T-helper 2 cell (primary cell): ENCODE measurements at places on chromosomes 16 and 17.
A peak's percentile ranks its signal among the peaks of the same experiment; 100 is the strongest.

DNA sequence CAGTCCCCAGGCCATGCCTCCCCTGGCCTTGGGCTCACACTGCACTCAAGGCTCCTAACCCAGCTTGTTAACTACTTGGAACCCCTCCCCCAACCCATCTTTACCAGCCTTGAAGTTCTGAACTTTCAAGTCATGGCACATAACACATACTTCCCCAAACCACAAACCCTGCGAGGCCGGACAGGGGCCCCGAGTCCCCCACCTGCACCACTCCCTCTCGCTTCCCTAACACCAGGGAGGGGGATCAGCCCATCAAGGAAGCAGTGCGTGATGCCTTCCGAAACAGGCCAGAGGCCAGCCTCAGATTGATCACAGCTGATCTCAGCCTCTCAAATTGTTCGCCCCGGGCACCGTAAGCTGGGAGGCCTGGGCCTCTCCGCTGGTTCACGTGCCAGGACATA lies 3.0 kb upstream of the NLRC3 start:
- no peak for DNase-seq

GRCh38 chr17:32917842-32918241 lies 10.1 kb upstream of the TMEM98 start:
- no peak for DNase-seq

GRCh38 chr17:15180121-15180561 lies 85.0 kb downstream of the PMP22 start:
- DNase-seq: no peak

DNA sequence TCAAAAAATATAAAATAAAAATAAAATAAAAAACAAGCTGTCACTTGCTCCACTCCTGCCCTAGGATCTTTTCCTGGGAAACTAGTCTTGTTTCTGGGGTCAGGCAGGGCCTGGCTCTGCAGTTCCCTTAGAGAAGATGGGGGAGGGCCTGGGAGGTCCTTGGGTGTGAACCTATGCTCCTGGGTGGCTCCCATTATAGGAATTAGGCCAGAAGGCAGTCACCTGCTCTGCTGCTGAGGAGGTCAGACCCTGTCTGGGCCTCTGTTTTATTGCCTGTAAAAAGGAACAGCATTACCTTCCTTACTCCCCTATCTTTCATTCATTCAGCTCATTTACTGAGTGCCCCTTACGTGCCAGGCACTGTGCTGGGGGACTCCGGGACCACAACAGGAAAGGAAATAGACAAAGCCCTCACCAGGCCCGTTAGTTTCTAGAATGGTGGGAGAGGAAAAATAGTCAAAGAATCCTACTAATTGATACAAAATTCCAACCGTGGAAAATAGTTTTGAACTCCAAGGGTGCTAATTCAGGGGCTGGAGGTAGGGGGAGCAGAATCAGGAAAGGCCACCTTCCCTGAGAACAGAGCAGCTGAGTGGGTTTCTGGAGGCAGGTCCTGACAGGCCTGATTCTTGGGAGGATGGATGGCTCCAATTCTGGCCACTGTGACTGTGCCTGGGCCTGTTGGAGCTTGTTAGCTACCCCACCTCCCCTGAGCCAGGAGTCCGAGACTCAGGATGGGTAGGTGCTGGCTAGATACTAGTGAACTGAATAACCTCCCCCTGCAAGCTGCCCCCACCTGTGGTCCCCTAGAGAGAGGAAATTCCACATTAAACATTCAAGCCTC lies 1.3 kb upstream of the SLC46A1 start:
- no peak for DNase-seq

GRCh38 chr16:73217654-73218053 lies 169.7 kb upstream of the ZFHX3 start:
- no peak for DNase-seq

GRCh38 chr16:54934481-54935265 lies 4.0 kb downstream of the IRX5 start:
- DNase-seq: no peak

DNA sequence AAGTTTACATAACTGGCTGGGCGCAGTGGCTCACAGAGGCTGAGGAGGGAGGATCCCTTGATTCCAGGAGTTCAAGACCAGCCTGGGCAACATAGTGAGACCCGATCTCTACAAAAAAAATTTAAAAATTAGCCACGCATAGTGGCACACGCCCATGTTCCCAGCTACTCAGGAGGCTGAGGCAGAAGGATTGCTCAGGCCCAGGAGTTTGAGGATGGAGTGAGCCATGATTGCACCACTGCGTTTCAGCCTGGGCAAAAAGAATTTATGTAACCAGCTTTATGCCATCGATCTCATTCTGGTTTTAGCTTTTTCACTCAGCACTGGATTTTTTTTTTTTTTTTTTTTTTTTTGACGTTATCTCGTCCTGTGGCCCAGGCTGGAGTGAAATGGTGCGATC lies 9.1 kb upstream of the CD300E start:
- no peak for DNase-seq

- DNase-seq: peak; percentile 73
These were observed at the start of gene PRR29 for GRCh38 chr17:63998050-63998720. Gene PRR29, plus strand, starts transcription at chr17:63998351. Its CDS starts 14 bp downstream, at chr17:63998365.

DNA sequence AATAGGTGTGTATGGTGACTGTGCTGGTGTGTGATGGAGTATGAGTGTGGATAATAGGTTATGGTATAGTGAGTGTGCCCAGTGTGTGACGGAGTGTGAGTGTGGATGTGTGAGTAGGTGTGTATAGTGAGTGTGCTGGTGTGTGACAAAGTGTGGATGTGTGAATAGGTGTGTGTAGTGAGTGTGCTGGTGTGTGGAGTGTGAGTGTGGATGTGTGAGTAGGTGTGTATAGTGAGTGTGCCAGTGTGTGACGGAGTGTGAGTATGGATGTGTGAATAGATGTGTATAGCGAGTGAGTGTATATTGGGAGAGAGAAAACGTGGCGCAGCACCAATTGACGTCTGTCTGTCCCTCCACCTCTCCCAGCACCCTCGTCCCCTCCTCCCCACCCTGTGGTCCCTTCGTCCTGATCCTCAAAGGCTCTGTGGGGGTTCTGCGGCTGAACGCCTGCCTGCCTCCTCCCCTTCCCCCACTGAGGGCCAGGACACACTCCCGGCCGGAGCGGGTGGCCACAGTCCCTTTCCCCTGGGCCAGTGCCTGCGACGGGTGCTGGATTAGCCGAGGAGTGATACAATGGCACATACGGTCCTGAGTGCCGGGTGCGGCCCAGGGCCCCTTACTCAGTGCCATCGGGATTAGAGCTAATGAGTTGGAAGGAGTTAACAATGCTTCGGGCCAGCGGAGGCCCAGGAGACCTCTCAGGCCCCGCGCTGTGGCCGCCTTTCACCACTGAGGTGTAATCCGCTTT lies 160.0 kb downstream of the MRM1 start:
- DNase-seq: no peak

DNA sequence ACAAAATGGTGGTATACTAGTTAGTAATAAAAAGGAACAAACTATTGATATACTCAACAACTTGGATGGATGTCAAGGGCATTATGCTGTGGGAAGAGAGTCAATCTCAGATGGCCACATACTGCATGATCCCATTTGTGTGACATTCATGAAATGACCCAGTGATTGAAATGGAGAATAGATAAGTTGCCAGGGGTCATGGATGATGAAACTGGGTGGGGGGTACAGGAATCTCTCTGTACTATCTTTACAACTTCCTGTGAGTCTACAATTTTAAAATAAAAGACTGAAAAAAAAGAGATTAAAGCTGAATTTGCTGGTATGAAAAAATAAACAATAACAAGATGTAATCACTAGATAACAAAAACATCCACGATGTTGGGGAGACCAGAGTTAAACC lies 70.5 kb upstream of the CDYL2 start:
- DNase-seq: no peak

DNA sequence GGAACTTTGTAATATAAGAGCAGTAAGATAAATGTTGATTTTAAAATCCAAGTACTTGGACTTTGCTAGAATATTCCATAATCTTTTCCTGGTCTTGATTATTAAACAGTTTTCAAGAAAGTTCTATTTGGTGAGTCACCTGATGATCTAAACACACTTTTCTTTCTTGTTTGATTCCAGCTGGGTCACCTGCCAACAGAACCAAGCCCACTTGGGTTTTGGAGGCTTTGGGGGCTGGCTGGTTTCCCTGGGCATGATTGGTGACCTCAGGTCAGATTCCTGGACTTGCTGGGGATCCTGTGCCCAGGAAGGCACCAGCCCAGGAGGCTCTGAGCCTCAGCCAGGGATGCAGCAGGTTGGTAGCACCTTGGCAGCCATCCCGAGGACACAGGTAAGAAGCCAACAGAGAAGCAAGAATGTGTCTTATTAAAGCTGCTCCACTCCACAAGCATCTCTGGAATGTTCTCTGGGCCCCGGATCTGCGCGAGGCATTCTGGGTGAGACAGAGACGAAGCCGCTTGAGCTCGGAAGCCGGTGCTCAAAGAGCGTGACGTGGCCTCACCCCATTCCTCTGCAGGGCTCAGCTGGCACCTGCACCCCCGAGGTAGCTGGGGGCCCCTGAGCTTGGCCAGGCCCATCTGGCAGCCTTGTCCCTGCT lies 3.1 kb upstream of the TEX19 start:
- DNase-seq: no peak

DNA sequence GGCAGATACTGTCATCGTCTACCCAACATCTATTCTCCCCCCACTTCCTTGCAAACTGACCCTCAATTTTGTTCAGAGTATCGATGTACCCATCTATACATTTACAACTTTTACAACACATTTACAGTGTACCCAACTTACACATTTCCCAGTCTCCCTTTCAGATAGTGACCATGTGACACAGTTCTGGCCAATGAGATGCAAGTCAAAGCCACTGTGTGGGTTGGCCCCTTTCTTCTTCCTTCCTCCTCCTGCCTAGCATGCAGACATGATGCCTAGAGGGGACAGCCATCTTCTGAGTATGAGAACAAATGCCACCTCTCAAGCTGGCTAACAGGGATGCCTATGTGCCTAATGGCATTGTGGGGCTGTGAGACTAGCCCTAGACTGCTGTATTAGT lies 11.3 kb upstream of the NFAT5 start:
- DNase-seq: no peak

DNA sequence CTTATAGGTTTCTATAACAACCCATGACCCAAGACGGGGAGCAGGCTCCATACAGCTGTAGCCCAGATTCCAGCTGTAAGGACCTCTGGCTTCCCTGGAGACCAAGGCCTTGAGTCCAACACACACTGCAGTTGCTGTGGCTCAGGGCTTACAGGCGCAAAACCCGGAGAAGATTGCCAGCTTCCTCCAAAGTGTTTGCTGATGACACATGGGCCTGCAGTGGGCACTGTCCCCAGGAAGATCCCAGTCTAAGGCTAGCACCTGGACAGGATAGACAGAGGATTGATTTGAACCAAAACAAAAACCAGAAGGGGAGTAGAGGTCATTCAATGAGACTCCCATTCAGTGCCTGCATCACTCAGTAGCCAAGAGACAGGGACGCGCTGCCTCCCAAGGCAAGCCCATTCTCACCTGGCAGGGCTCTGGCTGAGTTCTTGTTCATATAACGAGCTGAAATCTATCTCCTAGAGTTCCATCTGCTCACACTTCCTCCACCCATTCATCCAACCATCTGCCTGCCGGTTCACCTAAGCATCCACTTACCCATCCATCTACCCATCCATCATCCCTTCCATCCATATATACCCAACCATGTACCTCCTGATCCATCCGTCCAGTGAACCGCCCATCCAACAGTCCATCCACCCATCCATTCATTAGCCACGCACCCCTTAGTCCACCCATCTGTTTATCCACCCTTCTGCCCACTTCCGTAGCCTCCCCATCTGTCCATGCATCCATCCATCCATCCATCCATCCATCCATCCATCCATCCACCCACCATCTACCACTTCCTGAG lies 10.2 kb downstream of the RAB11FIP4 start:
- no peak for DNase-seq

DNA sequence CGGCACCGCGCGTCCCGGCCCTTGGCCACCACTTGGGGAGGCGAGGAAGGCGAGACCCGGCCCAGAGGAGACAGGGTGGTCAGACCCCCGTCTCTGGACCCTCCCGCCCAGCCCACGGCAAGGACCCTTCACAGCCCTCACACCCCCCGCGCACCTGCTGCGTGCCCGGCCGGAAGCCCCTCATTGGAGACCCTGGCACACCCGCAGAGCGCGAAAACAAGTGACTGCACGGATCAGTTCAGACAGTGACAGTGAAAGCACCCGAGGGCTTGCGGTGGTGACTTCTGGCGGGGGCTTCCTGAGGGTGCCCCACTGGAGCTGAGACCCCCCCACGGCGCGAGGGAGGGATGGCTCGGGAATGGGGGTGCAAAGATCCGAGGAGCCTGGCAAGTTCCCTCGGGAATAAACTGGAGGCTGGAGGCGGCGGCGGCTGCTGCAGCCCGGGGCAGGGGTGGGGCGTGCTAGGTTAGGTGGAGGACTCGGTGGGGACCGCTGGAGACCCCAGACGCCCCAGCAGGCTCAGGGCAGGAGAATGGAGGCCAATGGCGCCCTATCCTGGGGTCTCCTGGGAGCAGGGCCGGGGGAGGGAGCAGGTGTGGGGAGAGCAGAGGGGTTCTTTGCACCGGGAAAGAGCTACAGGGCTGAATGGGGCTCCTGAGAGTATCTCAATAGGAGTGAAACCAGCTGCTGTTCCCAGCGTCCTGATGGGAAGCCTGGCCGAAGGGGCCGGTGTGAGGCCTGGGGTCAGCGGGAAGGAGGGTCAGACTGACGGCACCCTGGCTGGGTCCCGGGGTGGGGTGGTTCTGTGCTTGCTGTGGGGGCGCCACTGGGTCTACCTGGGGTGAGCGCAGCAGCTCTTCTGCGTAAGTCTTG lies 824 bp upstream of the FBXL16 start:
- no peak for DNase-seq

GRCh38 chr17:76918811-76919210 lies 50.6 kb downstream of the MGAT5B start:
- DNase-seq: no peak

- no peak for DNase-seq
These were observed 44.4 kb downstream of the HAPSTR1 start for GRCh38 chr16:9135797-9136196.

GRCh38 chr17:32349503-32349853 lies 479 bp upstream of the ZNF207 start:
- no peak for DNase-seq

GRCh38 chr16:75695708-75696107 lies 5.6 kb downstream of the DUXB start:
- no peak for DNase-seq
